A549 treated with DMSO at 1 μM for 4 hours (cell line): ENCODE measurements at places on chromosomes 5 and 9. TPM values are rescaled to one million over a fixed set of nuclear protein-coding genes. Genes with fewer than 3 reads are reported as not detected.

Gene PLAC8L1
- total RNA-seq, result 0.42 to 0.57 TPM (median 0.49 TPM) in 3 of 5 replicates, not detected in the others

Gene SPIN1
- 37.5 to 46.4 TPM (median 44.5 TPM) in 5 replicates for total RNA-seq

Gene TUSC1
- total RNA-seq, result 3.8 to 8.6 TPM (median 7.6 TPM) in 5 replicates

Gene PTPDC1
- total RNA-seq, result 3.8 to 4.4 TPM (median 4.3 TPM) in 5 replicates

Gene ADCY2
- total RNA-seq, result not detected in 5 replicates

Gene CFAP77
- 0.13 to 0.30 TPM (median 0.21 TPM) in 4 of 5 replicates, not detected in the other for total RNA-seq

Gene GFI1B
- total RNA-seq, result 0.06 to 0.15 TPM (median 0.06 TPM) in 3 of 5 replicates, not detected in the others

Gene PAPPA
- total RNA-seq, result 27.7 to 47.1 TPM (median 38.6 TPM) in 5 replicates

Gene C9
- total RNA-seq, result not detected in 5 replicates

Gene AK8
- 0.74 to 1.5 TPM (median 0.89 TPM) in 5 replicates for total RNA-seq

Gene SHB
- total RNA-seq, result 41.7 to 58.5 TPM (median 57.3 TPM) in 5 replicates

Gene HACD4
- 1.0 to 1.6 TPM (median 1.1 TPM) in 5 replicates for total RNA-seq

Gene MYOT
- not detected in 5 replicates for total RNA-seq

Gene CDH18
- not detected in 5 replicates for total RNA-seq

Gene GABRG2
- not detected in 5 replicates for total RNA-seq

Gene SH3TC2
- total RNA-seq, result 0.21 to 0.84 TPM (median 0.31 TPM) in 5 replicates

Gene SLC34A3
- total RNA-seq, result 0.07 to 0.14 TPM (median 0.11 TPM) in 4 of 5 replicates, not detected in the other

Gene PCDHB14
- 0.05 to 0.15 TPM (median 0.08 TPM) in 5 replicates for total RNA-seq

Gene EGFLAM
- 0.06 to 0.18 TPM (median 0.08 TPM) in 3 of 5 replicates, not detected in the others for total RNA-seq

Gene SLC27A4
- total RNA-seq, result 36.1 to 52.3 TPM (median 45.2 TPM) in 5 replicates

Gene IL9
- total RNA-seq, result not detected in 5 replicates

Gene RAPGEF1
- 38.9 to 49.6 TPM (median 47.7 TPM) in 5 replicates for total RNA-seq

Gene CBY3
- not detected in 5 replicates for total RNA-seq

Gene RAB24
- total RNA-seq, result 23.6 to 29.0 TPM (median 25.9 TPM) in 5 replicates

Gene GLRA1
- total RNA-seq, result not detected in 5 replicates

Gene GHR
- total RNA-seq, result 0.01 to 0.03 TPM (median 0.02 TPM) in 3 of 5 replicates, not detected in the others

Gene PDE8B
- total RNA-seq, result 1.1 to 1.6 TPM (median 1.3 TPM) in 5 replicates

Gene EEIG1
- 68.8 to 103 TPM (median 83.0 TPM) in 5 replicates for total RNA-seq

Gene SLC30A5
- total RNA-seq, result 28.3 to 41.8 TPM (median 35.1 TPM) in 5 replicates

Gene PCDHGA9
- 0.04 to 0.09 TPM (median 0.06 TPM) in 4 of 5 replicates, not detected in the other for total RNA-seq

Gene SOWAHA
- total RNA-seq, result 0.06 to 0.21 TPM (median 0.14 TPM) in 5 replicates

Gene ARID3C
- total RNA-seq, result 0.10 to 0.28 TPM (median 0.22 TPM) in 5 replicates

Gene OR1J2
- 0.10 TPM in 1 of 5 replicates, not detected in the others for total RNA-seq

Gene CDC20B
- total RNA-seq, result 0.07 to 0.14 TPM (median 0.09 TPM) in 3 of 5 replicates, not detected in the others

Gene CD274
- 1.9 to 3.1 TPM (median 2.8 TPM) in 5 replicates for total RNA-seq

Gene TMC1
- total RNA-seq, result 0.05 to 0.19 TPM in 2 of 5 replicates, not detected in the others

Gene ACSL6
- total RNA-seq, result 0.07 to 0.16 TPM (median 0.10 TPM) in 4 of 5 replicates, not detected in the other

Gene CNTNAP3
- 8.4 to 12.2 TPM (median 10.1 TPM) in 5 replicates for total RNA-seq

Gene FBLL1
- 0.10 to 0.25 TPM (median 0.15 TPM) in 3 of 5 replicates, not detected in the others for total RNA-seq

Gene NKD2
- 8.7 to 13.3 TPM (median 10.7 TPM) in 5 replicates for total RNA-seq
